ENCODE measurements at places on chromosomes 3 and 15. TPM values are rescaled to one million over a fixed set of nuclear protein-coding genes. Genes with fewer than 3 reads are reported as not detected.

Gene GRIP2
- total RNA-seq, result not detected

Gene IL17RD
- total RNA-seq, result 0.32 TPM

Gene TMEM266
- under 0.01 TPM for total RNA-seq

Gene ZPLD1
- total RNA-seq, result not detected

Gene FBXW12
- not detected for total RNA-seq
